ENCODE measurements at places on chromosomes 12 and 14.
A peak's percentile ranks its signal among the peaks of the same experiment; 100 is the strongest.

- DNase-seq, result no peak
These were observed 68.2 kb downstream of the PAH start for GRCh38 chr12:102848832-102849231.

DNA sequence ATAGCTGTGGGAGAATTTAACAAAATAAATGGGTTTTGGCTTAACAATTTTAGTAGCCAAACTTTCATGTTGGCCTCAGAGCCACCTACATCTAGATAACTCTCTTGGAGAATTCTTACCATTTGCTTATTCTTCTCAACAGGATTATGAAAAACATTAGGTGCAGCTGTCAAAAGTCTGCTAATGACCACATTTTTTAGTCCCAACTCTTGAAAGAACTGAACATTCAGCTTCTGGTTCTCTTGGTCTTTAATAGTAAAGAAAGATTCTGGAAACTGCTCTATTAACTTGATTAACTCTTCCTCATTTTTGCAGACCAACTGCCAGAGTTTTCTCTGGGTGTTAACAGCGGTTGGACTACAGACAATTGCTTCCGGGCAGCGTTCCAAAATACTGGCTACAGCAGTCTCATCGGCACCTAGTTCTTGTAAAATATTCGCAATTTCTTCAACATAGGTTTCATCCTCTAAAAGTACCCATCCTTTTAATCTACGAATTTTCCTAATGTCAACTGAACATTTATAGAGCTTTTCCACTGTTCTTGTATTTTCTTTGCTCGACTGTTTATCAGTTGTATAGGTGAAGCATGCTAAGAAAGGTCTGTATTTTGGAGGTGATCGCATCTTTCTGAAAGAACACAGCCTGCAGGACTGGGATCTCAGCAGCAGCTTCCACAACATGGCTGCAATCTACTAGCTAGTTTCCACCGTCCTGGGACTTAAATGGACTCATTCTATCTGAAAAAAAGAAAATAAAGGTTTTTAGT, 8.7 kb downstream of the MTERF2 start:
- DNase-seq, result peak; percentile 11

DNA sequence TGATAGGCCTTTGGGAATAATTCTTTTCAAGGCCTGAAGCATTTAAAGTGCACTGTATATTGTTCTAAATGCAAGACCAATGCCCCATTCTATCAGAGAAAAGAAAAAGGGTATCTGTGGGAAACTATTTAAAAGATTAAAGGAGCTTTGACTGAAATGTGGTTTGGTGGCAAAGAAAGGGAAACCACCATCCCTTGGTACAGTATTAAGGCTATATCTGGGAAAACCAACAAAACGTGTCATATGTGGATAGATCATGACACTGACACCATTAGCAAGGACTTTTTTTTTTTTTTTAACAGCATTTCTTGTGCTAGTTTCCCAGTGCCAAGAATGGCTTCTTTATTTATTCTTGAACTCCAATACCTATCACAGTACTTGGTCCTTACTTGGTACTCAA, 890.7 kb downstream of the DIO2 start:
- DNase-seq, result no peak

- DNase-seq, result no peak
These were observed 14.5 kb downstream of the VWF start for GRCh38 chr12:6110006-6110405.

Measured in NCI-H2081 treated with DMSO at 0.1 percent for 48 hours (cell line).